Nephron progenitor cell (in vitro differentiated cells): ENCODE measurements at places on chromosomes 3 and 15.

- peak; percentile 47 for DNase-seq
- peak overlapping the region; percentile 88 for H3K4me3 ChIP-seq
- peak overlapping the region; percentile 69 for H3K27ac ChIP-seq
- H3K27me3 ChIP-seq: no peaks in the 10 kb centered on the region
- peaks cover 33% of the 10 kb centered on the region for H3K4me1 ChIP-seq
Observed at GRCh38 chr3:105353485-105354161, 13.1 kb upstream of the ALCAM start.

GRCh38 chr3:141087076-141087777, 36.1 kb downstream of the SPSB4 start:
- peak overlapping the region; percentile 87 for H3K27ac ChIP-seq
- H3K4me3 ChIP-seq: peak overlapping the region; percentile 45

- DNase-seq: no peak
- H3K36me3 ChIP-seq: no peaks in the 10 kb centered on the region
- no peak overlapping the region for H3K27ac ChIP-seq
- H3K4me1 ChIP-seq: peaks cover 56% of the 10 kb centered on the region
- no peak overlapping the region for H3K4me3 ChIP-seq
Observed at GRCh38 chr15:77535845-77536244, 96.9 kb downstream of the LINGO1 start.

DNA sequence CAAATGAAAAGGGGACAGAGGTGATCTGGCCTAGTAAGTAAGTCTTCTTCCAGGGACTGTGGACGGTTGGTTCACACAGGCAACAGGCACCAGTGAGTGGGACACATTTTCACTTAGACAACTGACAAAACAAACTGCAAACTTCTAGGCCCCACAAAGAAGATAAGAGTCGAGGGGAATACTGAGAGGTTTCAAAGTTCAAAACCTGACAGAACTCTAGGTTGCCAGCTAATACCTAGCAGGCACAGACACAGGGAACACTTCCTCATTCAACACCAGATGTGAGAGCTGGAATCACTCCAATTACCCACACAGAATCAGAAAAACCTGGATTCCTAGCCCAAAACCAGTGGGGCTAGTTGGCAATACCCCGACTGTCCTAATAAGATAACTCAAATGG, 621.7 kb downstream of the ZPLD1 start:
- no peaks in the 10 kb centered on the region for H3K36me3 ChIP-seq
- H3K4me1 ChIP-seq: no peaks in the 10 kb centered on the region
- H3K27me3 ChIP-seq: no peaks in the 10 kb centered on the region
- DNase-seq: no peak
- no peak overlapping the region for H3K4me3 ChIP-seq

DNA sequence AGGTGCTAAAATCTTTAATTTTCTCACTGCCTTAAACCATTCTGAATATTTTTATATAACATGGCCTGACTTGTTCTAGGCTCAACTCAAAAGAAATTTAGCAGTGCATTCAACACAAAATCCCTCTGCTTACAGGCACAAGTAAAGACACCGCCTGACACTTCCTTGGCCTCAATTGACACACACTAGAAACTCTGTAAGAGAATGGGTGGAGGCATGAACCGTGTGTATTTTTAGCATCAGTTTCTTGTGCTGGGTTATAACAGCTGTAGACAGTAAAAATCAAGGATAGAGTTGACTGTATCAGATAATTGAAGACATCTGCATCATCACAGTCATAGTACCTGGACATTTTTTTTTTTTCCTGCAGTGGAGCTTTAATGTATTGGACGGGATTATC, 54.3 kb downstream of the SLC9A9 start:
- H3K27ac ChIP-seq: no peak overlapping the region
- H3K4me3 ChIP-seq: no peak overlapping the region
- peaks cover 7% of the 10 kb centered on the region for H3K4me1 ChIP-seq
- peaks cover 28% of the 10 kb centered on the region for H3K36me3 ChIP-seq
- no peaks in the 10 kb centered on the region for H3K27me3 ChIP-seq

DNA sequence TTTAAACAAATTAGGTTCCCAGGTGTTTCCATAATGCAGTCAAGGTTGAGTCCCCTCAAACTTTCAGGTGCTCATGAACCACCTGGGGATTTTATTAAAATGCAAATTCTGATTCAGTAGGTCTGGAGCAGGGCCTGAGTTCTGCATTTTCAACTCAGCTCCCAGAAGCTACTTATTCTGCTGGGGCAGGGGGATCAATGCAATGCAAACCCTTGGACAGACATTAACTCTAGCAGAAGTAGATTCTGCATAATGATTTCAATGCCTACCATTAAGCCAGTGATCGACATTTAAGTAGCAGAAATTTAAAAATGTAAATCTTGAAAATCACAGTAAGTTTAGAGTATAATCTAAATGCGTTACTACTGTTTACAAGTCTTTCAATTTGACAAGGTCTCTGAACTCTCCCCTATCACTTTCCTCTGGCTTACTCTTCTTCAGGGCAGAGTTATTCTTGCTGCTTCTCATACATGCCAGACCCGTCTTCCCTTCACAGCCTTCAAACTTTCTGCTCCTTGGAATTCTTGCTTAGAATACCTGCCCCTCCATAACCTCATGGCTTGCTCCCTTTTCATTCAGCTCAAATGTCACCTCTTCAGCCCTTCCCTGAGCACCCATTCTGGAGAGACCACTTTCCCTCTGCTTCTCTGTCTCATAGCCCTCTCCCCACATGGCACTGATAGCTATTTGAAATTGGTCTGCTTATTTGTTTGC, 19.3 kb upstream of the DPPA4 start:
- H3K27me3 ChIP-seq: peaks cover 12% of the 10 kb centered on the region
- no peaks in the 10 kb centered on the region for H3K36me3 ChIP-seq
- H3K4me1 ChIP-seq: peaks cover 54% of the 10 kb centered on the region
- no peak for DNase-seq
- peak overlapping the region; percentile 28 for H3K4me3 ChIP-seq

DNA sequence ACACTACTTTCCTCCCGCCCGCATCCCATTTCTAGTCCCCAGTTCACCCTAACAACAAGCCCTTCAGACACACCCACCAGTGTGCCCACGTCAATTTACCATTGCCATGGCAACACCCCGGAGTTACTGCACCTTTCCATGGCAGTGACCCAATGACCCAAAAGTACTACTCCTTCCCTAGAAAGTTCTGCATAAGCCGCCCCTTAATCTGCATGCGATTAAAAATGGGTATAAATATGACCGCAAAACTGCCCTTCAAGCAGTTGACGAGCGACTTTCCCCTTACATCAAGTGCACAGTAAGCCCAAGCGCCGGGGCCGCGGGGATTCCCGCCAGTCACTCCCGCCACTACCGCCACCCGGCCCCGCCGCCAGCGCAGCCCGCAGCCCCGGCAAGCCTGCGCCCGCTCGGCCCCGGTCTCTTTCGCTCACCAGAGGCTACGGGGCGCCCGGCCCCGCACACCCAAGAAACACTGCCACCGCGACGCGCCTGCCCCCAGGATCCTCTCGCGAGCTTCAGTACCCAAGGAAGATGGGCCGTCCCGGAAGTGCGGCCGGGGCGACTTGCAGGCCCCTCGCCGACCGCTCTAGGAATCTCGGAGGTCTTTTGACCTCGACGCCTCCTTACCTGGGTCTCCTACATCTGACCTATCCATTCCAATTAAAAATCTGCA, 27.2 kb upstream of the ZNF502 start:
- peak overlapping the region; percentile 91 for H3K4me3 ChIP-seq
- no peak overlapping the region for H3K27ac ChIP-seq
- peaks cover 27% of the 10 kb centered on the region for H3K27me3 ChIP-seq
- H3K4me1 ChIP-seq: peaks cover 6% of the 10 kb centered on the region
- DNase-seq: peak; percentile 59
- H3K36me3 ChIP-seq: peaks cover 51% of the 10 kb centered on the region

DNA sequence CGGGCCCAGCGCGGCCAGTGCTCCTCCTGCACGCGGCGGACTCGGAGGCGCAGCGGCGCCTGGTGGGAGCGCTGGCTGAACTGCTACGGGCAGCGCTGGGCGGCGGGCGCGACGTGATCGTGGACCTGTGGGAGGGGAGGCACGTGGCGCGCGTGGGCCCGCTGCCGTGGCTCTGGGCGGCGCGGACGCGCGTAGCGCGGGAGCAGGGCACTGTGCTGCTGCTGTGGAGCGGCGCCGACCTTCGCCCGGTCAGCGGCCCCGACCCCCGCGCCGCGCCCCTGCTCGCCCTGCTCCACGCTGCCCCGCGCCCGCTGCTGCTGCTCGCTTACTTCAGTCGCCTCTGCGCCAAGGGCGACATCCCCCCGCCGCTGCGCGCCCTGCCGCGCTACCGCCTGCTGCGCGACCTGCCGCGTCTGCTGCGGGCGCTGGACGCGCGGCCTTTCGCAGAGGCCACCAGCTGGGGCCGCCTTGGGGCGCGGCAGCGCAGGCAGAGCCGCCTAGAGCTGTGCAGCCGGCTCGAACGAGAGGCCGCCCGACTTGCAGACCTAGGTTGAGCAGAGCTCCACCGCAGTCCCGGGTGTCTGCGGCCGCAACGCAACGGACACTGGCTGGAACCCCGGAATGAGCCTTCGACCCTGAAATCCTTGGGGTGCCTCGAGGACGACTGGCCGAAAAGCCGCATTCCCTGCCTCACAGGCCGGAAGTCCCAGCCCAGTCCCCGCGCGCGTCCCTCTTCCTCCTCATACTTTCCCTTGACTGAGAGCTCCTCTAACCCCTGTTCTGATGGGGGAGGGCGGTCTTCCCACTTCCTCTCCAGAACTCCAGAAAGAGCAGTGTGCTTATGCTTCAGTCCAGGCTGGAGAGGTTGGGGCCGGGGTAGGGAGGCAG, 1.4 kb upstream of the IL17RC start:
- DNase-seq: peak; percentile 72
- H3K36me3 ChIP-seq: no peaks in the 10 kb centered on the region
- H3K27me3 ChIP-seq: peaks cover 8% of the 10 kb centered on the region
- no peak overlapping the region for H3K27ac ChIP-seq
- peaks cover 38% of the 10 kb centered on the region for H3K4me1 ChIP-seq

DNA sequence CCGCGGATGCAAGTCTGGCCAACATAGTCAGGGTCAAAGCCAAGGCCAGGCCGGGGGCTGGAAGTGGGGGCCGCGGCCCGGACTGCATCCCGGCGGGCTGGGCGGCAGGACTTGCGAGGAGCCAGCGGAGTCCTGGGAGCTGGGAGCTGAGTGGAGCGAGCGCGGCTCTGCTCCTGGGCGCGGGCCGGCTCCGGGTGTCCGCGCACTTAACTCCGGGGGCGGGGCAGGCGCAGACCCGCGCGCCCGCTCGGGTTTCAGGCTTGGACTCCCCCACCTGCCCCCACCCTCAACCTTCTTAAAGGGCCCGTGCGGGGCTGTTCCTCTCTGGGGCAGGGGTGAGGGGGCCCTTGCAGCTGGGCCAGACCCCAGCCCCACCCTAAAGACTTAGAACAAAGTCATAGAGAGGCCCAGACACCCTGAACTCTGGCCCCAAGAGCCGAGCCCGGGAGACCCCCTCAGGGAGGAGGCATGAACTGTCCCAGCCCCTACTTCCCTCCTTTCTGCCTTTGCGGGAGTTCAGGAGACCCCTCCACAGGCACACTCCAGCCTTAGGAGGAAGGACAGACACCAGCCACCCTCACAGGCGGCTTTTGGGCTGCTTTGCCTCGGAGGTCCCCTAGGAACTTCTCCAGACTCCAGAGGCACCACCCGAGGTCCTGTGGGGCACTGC, at the start of gene CSPG4:
TSS of gene CSPG4 (minus strand) at position 181 of the 670 bp plus-strand sequence. CDS start at position 88, 93 bp downstream.
- H3K27ac ChIP-seq: peak within 1 kb of the TSS; percentile 29
- H3K36me3 ChIP-seq: no peaks in the 10 kb centered on the region
- peak; percentile 81 for DNase-seq
- H3K27me3 ChIP-seq: peaks cover 2% of the 10 kb centered on the region
- peak within 1 kb of the TSS; percentile 71 for H3K4me3 ChIP-seq

- H3K27ac ChIP-seq: no peak overlapping the region
- H3K27me3 ChIP-seq: no peaks in the 10 kb centered on the region
- H3K4me1 ChIP-seq: no peaks in the 10 kb centered on the region
- H3K4me3 ChIP-seq: no peak overlapping the region
- DNase-seq: no peak
Observed at GRCh38 chr3:29932696-29933325, 651.9 kb downstream of the RBMS3 start.

- H3K36me3 ChIP-seq: peaks cover 21% of the 10 kb centered on the region
- H3K27me3 ChIP-seq: no peaks in the 10 kb centered on the region
- no peak overlapping the region for H3K27ac ChIP-seq
- no peak overlapping the region for H3K4me3 ChIP-seq
- no peak for DNase-seq
Observed at GRCh38 chr3:112579232-112579631, 17.4 kb downstream of the SLC35A5 start.

GRCh38 chr3:57397175-57398026, 104.9 kb upstream of the ASB14 start:
- no peaks in the 10 kb centered on the region for H3K27me3 ChIP-seq
- peak; percentile 6 for DNase-seq
- H3K4me1 ChIP-seq: peaks cover 5% of the 10 kb centered on the region
- H3K4me3 ChIP-seq: no peak overlapping the region

DNA sequence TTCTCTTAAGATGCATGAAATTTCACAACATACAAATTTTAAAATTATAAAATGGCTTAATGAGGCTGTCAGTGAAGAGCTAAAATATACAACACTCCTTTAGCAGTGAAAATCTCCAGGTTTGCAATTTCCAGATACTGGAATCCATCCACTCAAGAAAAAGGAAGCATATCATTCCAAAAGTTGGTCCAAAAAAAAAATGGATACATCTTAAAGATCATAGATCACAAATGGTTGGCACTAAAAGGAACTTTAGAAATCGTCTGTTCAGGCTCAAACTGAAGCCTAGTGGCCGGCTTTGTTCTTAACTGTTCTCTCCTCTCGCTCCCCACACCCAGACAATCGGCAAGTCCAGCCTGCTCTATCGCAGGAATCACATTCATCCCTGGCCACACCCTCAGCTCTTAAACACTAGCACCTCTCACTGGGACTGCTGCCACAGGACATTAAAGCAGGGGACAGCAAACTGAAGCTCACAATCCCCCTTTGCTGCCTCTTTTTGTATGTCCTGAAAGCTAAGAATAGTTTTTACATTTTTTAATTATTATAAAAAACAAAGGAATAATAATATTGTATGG, 130.3 kb upstream of the CDIN1 start:
- H3K4me1 ChIP-seq: peaks cover 24% of the 10 kb centered on the region
- DNase-seq: no peak
- no peak overlapping the region for H3K27ac ChIP-seq
- H3K4me3 ChIP-seq: no peak overlapping the region
- no peaks in the 10 kb centered on the region for H3K36me3 ChIP-seq

DNA sequence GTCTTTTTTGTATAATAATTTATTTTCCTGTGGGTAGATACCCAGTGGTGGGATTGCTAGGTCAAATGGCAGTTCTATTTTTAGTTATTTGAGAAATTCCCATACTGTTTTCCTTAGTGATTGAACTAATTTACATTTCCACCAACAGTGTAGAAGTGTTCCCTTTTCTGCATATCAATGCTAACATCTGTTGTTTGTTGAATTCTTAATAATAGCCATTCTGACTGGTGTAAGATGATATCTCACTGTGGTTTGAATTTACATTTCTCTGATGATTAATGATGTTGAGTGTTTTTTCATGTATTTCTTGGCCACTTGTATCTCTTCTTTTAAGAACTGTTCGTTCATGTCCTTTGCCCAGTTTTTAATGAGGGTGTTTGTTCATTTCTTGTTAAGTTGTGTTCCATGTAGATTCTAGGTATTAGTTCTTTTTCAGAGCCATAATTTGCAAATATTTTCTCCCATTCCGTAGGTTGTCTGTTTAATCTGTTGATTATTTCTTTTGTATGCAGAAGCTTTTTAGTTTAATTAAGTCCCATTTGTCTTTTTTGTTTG, 713.3 kb upstream of the EPHA6 start:
- H3K4me1 ChIP-seq: no peaks in the 10 kb centered on the region
- DNase-seq: no peak
- no peaks in the 10 kb centered on the region for H3K36me3 ChIP-seq
- no peak overlapping the region for H3K4me3 ChIP-seq
- H3K27ac ChIP-seq: no peak overlapping the region
